Activated T-cell treated with anti-CD3 and anti-CD28 coated beads for 1 hour (primary cell): ENCODE measurements at places on chromosomes 1 and 21.

DNA sequence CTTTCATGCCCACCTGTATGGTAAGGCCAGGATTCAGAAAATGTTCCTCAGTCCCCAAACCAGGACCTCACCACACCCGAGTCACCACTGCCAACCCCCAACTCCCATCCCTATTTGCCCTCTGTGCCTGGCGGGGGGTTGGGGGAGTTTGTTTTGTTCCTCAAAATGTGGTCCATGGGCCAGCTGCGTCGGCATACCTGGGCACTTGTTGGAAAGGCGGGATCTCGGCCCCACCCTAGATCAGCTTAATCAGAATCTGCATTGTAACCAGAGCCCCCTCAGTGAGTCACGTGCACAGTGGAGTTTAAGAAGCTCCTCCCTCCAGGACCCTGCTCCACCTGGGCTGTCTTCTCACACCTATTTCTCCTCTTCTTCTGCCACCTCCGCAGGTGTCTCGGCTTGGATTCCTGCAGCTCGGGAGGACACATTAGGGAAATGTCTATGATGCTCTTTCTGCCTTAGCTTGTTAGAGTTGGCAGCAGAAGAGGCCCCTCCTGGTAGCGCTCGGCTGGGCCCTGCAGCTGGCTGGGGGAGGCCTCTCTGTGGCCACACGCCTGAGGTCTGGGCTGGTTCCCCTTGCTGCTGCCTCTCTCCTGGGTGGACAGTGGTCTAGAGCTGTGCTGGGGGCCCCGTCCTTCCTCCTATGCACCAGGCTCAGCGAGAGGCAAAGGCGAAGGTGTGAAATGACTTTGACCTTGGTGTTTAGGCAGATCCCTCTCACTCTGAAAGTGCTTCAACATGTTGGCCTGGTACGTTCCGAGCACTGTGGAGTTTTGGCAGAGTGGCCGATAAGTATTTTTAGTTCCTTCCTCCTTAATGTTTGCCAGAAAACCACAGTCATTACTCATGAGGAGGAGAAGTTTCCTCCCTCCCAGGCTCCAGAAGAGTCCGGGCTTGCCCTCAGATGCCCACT, 41.8 kb upstream of the CAMTA1 start:
- no peak for DNase-seq

GRCh38 chr1:169565335-169566271, 20.7 kb downstream of the F5 start:
- no peak for DNase-seq

GRCh38 chr1:186421446-186421845, 39.5 kb downstream of the PDC start:
- DNase-seq = no peak

GRCh38 chr1:32150847-32151246, 28.6 kb upstream of the TXLNA start:
- DNase-seq = no peak

DNA sequence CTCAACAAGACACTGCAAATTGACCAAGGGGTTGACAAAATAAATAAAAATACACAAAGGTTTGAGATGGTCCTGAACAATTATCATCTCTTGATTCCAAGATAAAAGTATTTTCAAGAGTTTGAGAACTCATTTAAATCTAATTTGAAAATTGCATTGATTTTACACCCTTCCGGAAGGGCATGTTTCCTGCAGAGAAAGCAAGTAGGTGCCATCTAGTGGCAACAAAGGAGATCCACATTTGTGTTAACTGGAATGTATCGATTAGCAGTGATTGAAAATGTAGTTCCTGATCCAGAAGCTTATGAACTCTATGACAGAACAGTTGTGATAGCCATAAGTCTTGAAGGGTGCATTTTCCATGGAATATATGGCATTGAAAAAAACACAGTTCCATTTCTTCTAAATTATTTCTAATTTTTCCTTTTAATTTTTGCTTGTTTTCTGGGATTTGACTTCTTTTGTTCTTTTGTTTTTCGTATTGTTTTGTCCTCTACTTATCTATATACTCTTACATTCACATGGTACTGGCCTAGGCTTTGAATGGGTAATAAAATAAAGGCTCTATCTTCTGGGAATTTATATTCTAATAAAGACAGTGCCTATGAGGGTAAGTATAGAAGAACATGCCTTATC, 143.7 kb downstream of the DNM3 start:
- DNase-seq = no peak

GRCh38 chr1:241114699-241115233, 242.2 kb downstream of the RGS7 start:
- DNase-seq = no peak

DNA sequence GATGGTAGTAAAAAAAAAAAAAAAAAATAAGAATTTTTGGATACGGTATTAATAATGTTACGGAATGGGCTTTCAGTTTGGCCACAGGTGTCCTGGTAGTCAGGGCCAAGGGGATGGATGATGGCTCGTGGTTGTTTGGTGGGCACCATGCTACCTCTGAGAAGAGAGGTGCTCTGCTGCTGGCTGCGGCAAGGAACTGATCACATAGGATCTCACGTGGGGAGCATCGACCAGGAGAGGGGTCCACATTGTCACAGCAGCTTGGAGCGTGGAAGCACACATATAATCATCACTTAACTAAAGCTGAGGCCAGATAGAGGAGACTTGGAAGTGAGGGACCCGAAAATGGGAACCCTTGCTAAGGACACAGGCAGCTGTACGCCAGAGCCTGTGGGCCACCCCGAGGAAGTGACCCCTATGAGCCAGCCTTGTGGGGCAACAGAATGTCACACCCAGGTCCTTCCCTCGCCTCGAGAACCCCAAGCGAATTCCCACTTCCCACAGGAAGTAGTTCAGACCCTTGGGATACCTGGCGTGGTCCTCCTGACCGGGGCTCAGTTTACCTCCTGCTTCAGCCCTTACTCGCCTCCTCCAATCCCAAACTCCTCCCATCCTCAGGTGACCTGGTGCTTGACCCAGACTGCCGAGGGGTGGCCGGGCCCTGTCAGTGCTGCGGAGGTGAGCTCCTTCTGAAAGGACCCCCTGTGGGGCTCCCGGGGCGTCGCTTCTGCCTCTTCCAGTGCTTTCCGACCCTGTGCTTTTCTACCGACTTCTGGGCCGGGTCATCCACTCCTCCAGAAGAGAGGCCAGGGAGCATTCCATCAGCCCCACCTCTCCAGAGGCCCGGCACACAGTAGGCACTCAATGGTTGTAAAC, 222.0 kb downstream of the CAMTA1 start:
- DNase-seq = no peak

DNA sequence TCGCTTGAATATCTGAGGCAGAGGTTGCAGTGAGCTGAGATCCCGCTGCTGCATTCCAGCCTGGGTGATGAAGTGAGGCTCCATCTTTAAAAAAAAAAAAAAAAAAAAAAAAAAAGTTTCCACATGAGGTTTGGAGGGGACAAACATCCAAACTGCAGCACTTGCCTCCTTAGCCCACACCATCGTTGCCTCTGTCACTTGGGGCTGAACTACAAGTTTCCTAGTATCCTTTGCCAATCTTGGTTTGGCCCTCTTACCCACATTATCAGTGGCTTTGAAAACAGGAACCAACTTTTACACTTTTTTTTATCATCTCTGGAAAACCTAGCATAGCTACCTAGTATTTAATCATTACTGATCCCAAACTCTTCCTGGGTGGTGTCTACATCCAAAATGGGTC, 59.2 kb downstream of the CLSTN1 start:
- no peak for DNase-seq

DNA sequence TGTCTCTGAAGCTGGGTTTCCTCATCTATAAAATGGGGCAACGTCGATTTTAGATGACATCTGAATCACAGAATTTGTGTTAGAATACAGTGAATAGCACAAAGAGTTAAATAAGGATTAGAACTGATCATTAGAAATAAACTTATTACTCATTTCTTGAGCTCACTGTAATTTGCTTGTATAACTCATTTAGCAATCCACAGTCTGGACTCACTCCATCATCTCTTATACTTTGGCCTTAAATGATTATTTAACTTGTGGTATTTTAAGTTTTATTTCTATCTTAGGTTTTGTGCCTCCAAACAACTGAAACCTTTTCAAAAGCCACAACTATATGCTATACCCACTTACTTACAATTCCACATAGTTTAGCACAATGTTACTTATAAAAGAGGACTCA, 128.0 kb downstream of the CDC42BPA start:
- DNase-seq = no peak

DNA sequence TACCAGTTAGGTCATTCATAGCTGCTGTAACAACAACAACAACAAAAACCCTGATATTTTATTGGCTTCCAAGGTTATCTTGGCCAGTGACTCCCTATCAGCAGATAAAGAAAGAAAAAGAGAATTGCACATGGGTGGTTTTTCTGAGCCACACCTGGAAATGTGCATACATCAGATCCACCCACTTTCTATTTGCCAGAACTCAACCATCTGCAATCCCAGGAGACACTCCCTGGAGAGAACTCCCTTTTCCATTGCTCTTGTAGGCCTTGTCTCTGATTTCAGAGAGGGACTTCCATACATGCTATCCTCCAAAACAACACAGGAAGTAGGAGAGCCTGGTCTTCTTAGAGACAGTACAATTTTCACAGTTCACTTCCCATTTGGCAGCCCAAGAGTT, 74.9 kb upstream of the ZC3H11B start:
- DNase-seq = no peak

- DNase-seq = no peak
Observed at GRCh38 chr1:211353562-211354212, 27.1 kb downstream of the TRAF5 start.

- DNase-seq = no peak
Observed at GRCh38 chr1:17440074-17440826, 773 bp upstream of the RCC2 start.

DNA sequence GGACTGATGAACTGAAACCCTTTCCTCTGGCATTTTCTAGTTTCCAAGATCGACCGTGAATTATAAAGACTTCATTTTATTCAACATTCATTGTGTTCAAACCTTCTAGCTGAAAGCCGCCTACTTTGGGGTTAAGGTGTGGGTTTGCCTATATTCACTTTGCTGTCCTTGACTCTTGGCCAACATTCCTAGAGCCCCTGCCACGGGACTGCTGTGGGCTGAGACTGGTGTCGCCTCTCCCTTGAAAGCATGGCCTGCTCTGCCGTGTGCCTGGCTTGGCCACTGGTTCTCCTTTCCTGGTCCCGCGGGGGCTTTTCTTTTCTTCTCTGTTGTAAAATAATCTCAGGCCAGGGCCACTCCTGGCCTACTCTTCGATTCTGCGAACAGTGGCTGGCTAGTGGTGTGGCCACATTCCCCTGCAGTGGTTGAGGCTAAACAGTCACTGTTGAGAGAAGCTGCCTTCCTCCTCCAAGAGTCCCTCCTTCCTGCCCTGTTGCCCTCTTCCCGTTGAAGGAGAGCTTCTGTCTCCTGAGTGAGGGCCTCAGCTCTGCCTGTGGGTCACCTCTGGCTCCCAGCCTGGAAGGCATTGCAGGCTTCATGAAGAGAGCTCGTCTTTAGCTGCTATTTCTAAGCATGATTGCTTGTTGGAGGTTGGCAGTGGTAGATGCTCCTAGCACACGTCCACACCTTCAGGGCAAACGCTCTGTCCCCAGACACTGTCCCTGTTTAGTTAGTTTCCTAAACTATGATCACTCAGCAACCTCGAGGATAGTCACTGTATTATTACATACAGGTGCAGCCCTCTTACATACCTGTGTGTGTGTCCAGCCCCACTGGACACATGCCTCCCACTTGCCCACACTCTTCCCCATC, 80.5 kb downstream of the GALNT2 start:
- DNase-seq = no peak

- DNase-seq = no peak
Observed at GRCh38 chr1:16172964-16173446, 17.1 kb upstream of the EPHA2 start.

- peak; percentile 30 for DNase-seq
Observed at GRCh38 chr21:15514073-15514946, 215.5 kb upstream of the USP25 start.

DNA sequence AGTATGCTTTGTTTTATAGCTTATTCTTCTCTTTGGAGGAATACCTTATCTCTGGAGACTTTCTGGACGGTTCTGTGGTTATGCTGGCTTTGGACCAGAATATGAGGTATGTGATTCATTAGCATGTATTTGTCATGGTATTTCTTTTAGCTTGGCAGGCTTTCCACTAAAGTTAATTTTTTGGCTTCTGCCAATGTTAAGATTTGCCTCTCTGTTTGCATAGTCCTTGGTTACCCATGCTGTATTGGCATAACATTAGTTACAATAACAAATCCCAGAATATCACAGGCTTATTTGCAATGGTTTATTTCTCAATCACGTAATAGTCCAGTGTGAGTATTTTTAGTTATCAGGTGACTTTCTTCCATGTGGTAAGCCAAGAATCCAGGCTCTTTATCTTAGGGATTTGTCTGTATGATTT, 9.7 kb downstream of the ZMPSTE24 start:
- DNase-seq = no peak

DNA sequence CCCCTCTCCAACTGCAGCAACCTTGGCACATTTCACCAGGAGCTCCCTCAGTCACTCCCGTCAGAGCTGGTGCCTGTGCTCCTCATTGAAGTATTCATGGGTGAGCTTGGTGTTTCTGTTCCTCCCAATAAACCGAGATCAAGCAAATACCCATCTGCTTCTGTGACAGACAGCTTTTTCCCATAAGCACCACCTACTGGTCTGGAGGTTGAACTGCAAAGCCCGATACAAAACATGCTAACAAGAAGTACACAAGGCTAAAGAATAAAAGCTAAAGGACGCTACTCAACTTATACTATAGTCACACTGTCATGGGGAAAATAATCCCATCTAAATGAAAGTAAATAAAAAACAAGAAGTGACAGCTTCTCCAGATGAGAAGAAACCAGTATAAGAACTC, 111.9 kb upstream of the C21orf91 start:
- no peak for DNase-seq

- no peak for DNase-seq
Observed at GRCh38 chr21:42025376-42026081, 15.4 kb upstream of the ZBTB21 start.

DNA sequence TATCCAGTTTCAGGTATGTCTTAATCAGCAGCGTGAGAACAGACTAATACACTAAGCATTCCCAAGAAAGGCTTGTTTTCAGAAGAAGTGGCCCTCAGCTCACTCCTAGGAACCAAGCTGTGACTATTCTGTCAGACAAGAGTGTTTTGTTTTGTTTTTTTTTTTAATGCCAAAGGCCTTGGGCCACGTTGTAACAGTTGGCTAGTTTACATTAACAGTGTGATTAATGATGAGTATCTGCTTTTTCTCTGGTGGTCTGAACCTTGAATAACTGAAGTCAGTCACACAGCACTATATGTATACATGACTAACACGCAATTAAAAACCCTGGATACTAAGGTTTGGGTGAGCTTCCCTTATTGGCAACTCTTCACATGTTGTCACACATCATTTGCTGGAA, 21.9 kb downstream of the DPYD start:
- DNase-seq = no peak

- DNase-seq = no peak
Observed at GRCh38 chr1:204584699-204585372, 68.6 kb downstream of the MDM4 start.

DNA sequence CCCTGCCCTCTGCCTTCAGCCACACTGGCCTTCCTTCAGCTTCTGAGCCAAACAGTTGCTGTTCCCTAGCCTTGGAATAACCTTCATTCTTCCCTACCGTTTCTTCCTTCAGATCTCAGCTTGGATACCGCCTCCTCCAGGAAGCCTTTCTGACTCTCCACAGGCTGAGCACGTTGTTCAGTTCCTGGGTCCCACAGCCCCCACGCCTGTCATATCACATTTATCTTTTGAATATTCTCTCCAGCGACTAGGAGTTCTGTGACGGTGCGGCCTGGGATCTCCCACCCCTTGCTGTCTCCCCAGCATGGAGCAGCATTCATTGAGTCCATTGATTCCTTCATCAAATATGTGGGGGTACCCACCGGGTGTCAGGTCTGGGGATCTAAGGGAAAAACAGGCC, 39.2 kb downstream of the EPHA2 start:
- no peak for DNase-seq

GRCh38 chr21:44931137-44931500, 8.7 kb upstream of the SLX9 start:
- no peak for DNase-seq
